ENCODE measurements at places on chromosomes 16 and 17. TPM values are rescaled to one million over a fixed set of nuclear protein-coding genes. Genes with fewer than 3 reads are reported as not detected.

The ST6GALNAC1 gene
- not detected for total RNA-seq

The TSNAXIP1 gene
- 0.16 TPM for total RNA-seq

The NOXO1 gene
- not detected for total RNA-seq

The ZNF469 gene
- total RNA-seq = 4.2 TPM

The KRTAP2-3 gene
- not detected for total RNA-seq

The SKAP1 gene
- not detected for total RNA-seq

The CA5A gene
- not detected for total RNA-seq

Data from epithelial cell of alveolus of lung (primary cell).